ENCODE measurements at places on chromosomes 3 and 15. TPM values are rescaled to one million over a fixed set of nuclear protein-coding genes. Genes with fewer than 3 reads are reported as not detected.

RHO gene
- total RNA-seq: not detected

ANKUB1 gene
- total RNA-seq: not detected

MB21D2 gene
- total RNA-seq: 4.9 TPM

CCDC54 gene
- not detected for total RNA-seq

- no peak for DNase-seq
- H3K4me3 ChIP-seq: no peak overlapping the region
- H3K36me3 ChIP-seq: no peaks in the 10 kb centered on the region
Measured at GRCh38 chr15:23857028-23857641, 170.0 kb upstream of the NDN start.

- H3K4me3 ChIP-seq: no peak overlapping the region
- H3K4me1 ChIP-seq: peaks cover 71% of the 10 kb centered on the region
- no peaks in the 10 kb centered on the region for H3K36me3 ChIP-seq
- peak overlapping the region; percentile 78 for H3K27ac ChIP-seq
- H3K27me3 ChIP-seq: no peaks in the 10 kb centered on the region
Measured at GRCh38 chr3:15313461-15313860, 18.9 kb downstream of the SH3BP5 start.

- H3K4me1 ChIP-seq: peaks cover 11% of the 10 kb centered on the region
- DNase-seq: no peak
Measured at GRCh38 chr15:35465783-35466182, 80.2 kb downstream of the DPH6 start.

DNA sequence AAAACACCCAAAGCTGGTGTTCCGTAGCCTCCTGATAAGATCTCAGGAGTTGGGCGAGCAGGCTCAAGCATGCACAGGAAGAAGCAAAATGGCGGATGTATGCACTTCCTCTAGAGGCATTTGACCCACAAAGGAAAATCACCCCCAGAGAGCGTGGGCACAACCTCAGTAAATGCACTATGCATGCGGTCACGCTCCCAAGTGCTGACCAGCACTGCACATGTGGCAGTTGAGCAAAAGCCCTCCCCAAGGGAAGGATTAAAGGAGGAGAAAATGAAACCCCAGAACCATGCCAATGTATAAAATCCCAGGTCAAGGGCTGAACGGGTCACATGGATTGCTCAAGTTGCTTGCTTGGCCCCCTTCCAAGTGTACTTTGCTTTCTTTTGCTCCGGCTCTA, 289.4 kb upstream of the IGF1R start:
- H3K27ac ChIP-seq: no peak overlapping the region
- H3K36me3 ChIP-seq: no peaks in the 10 kb centered on the region
- DNase-seq: no peak
- H3K4me1 ChIP-seq: no peaks in the 10 kb centered on the region
- H3K27me3 ChIP-seq: no peaks in the 10 kb centered on the region
- H3K4me3 ChIP-seq: no peak overlapping the region

- H3K27me3 ChIP-seq: no peaks in the 10 kb centered on the region
- H3K36me3 ChIP-seq: no peaks in the 10 kb centered on the region
- no peak overlapping the region for H3K4me3 ChIP-seq
- peaks cover 13% of the 10 kb centered on the region for H3K4me1 ChIP-seq
Measured at GRCh38 chr3:125185805-125186204, 26.7 kb downstream of the SLC12A8 start.

DNA sequence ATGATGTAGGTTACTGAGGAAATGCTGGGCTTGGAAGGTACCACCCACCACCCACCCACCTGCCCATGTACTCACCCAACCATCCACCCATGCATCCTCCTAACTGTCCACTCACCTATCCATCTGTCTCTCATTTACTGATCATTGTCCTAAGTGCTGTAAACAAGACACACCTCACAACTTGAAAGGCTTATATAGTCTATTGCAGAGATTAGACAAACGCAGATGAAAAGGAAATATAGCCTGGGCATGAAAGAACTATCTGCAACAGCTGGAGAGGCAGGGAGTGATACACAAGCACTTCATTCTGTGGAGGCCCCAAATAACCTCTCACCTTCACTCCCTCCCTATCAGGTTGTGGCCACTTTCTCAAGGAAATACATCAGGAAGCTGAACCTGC, 54.0 kb downstream of the DAPK2 start:
- no peak for DNase-seq
- no peak overlapping the region for H3K27ac ChIP-seq
- H3K4me1 ChIP-seq: no peaks in the 10 kb centered on the region
- H3K4me3 ChIP-seq: no peak overlapping the region
- no peaks in the 10 kb centered on the region for H3K36me3 ChIP-seq

GRCh38 chr3:156360963-156361362, 194.0 kb downstream of the SSR3 start:
- H3K4me3 ChIP-seq: no peak overlapping the region
- H3K27ac ChIP-seq: no peak overlapping the region
- H3K36me3 ChIP-seq: no peaks in the 10 kb centered on the region
- no peaks in the 10 kb centered on the region for H3K27me3 ChIP-seq

DNA sequence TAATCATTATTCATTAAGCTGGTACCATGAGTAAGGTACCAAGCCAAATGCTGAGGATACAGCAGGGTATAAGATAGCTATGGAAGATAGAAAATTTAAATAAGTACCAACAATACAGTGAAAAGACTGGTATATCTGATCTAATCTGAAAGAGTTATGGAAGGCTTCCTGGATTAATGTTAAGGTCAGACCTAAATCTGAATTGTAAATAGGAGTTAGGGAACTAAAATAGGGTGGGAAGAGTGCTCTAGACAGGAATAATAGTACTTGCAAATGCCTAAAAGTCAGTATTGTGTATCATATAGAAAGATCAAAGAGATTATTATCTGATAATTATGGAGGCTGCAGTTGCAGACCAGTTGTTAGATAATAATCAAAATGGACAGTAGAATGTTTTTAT, 2.6 kb upstream of the ACKR4 start:
- DNase-seq: no peak
- no peaks in the 10 kb centered on the region for H3K27me3 ChIP-seq
- no peaks in the 10 kb centered on the region for H3K36me3 ChIP-seq
